Islet precursor cell (in vitro differentiated cells): ENCODE measurements at places on chromosomes 13 and 19.

DNA sequence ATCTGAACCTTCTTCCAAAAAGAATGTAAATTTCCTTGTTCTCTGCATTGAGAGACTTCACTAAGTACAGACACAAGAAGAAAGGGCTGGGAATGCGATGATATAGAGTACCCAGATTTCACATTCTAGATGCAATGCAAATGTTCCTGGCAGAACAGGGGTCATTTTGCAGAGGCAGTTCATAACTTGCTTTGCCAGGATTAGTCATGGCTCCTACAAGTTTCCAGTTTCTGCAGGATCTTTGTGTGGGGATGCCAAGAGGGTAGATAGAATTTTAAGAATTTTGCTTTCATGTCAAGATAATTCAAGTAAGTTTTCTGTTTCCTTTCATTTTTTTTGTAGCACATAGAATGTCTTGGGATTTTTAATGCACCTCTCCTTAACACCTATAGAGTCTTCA lies 181.2 kb downstream of the FGF9 start:
- DNase-seq, result no peak

DNA sequence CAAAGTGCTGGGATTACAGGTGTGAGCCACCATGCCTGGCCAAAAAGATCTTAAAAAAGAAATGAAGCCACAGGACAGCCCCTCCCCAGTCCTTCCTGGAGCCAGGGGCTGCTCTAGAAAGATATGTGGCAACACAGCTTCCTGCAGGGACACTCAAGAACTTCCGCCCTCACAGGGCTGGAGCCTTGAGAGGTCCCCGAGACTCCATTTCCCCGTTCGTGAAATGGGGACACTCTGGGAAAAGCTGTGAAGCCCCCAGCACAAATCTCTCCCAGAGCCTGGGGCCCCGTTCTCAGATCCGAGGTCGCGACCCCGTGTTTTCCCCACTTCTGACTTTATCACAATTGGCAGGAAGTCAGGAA lies 2.5 kb upstream of the GPX4 start:
- no peak for DNase-seq

- DNase-seq, result peak; percentile 83
These were observed 1.5 kb downstream of the AMER2 start for GRCh38 chr13:25170554-25171111.

GRCh38 chr13:20616059-20616797 lies 49.3 kb downstream of the IFT88 start:
- DNase-seq, result no peak

GRCh38 chr13:45847554-45848224 lies 3.9 kb downstream of the SIAH3 start:
- DNase-seq, result no peak

DNA sequence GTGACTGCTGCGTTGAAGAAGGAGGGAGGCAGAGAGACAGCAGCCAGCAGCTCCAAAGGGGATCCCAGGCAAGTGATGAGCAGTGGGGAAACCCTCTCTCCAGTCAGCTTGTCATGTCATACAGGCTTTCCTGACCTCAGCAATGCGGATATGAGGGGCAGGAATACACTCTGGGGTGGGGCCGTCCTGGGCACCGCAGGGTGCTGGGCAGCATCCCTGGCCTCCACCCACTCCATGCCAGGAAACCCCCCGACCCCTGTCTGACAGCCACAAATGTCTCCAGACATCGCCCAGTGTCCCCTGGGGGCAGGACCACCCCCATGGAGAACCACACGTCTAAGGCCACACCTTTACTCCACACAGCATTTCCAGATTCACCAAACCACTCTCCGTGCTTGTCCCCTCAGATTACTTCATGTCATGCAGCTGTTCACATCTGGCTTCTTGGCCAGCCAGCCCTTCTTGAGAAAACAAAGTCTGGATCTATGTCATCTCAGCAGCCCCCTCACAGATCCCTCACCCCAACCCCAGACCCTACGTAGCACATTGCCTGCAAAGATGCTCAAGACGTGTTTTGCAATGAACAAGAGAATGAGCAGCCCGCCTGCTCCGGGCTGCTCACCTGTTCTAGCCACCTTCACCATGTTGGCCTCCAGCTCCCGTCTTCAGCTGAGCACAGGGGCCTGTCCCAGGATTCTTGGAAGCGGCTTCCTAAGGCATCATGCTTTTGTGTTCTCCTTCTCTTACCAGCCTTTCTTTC lies 46.5 kb downstream of the RFX2 start:
- DNase-seq, result peak; percentile 41
